ENCODE measurements at places on chromosomes 2 and 18.

- DNase-seq = no peak
These were observed 5.5 kb downstream of the COPS9 start for GRCh38 chr2:240130393-240131195.

GRCh38 chr2:71932037-71932779 is 215.5 kb downstream of the CYP26B1 start:
- DNase-seq = no peak

DNA sequence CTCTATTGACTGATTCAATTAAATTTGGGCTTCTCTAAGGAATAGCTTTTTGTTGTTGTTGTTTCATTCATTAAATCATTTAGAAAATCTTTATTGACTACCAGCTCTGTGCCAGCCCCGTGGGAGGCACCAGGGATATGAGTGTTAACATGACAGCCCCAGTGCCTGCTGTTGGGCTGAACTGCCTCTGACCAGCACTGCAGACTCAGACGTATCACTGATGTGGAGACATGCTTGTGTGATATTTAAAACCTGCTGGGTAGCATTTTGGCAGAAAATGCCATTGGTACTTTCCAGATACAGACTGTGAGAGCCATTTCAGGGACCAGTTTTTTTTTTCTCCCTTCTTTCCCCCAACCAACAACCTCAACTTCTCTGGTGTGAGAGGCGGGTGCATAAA is 38.6 kb upstream of the KCNF1 start:
- DNase-seq = no peak

GRCh38 chr18:70553245-70553935 is 264.5 kb downstream of the SOCS6 start:
- no peak for DNase-seq

DNA sequence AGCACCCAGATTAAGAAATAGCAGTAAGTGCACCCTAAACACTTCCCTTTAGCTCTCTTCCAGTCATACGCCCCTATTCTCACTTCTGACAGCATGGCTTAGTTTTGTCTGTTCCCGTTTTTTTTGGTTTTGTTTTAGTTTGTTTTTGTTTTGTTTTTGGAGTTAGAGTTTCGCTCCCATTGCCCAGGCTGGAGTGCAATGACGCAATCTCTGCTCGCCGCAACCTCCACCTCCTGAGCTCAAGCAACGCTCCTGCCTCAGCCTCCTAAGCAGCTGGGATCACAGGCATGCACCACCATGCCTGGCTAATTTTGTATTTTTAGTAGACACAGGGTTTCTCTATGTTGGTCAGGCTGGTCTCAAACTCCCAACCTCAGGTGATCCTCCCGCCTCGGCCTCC is 2067.7 kb downstream of the SUCLG1 start:
- DNase-seq = no peak

DNA sequence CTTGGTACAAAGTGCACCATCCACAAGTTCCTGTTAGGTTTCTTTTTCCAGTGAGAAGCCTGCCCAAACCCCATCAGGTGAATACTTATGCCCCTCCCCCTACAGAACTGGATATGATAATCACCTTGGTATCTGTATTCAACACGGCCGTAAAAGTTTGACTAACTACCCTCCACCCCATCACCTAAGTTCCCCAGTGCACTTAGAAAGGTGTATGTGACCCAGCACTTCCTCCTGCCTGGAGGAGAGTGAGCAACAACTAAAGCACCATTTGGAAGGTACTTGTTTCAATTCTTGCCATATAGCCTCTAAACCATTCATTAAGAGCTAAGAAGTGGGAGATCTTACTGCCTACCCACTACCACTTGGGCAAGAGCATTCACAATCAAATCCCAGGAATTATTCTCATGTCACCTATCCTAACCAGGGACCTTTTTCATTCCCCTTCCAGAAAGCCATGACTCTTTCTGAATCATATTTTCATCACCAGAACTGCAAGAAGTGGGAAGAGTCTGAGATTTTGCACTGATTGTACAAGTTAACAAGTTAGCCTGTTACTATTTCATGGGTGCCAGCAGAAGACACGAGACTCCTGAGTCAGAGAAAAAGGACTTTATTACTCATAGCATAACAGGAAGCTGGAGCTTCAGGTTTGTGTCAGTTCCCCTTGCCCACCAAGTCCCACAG is 53.5 kb upstream of the NDUFV2 start:
- no peak for DNase-seq

GRCh38 chr18:32439802-32440201 is 30.9 kb downstream of the GAREM1 start:
- DNase-seq = no peak

GRCh38 chr2:33068261-33068660 is 121.5 kb downstream of the LTBP1 start:
- no peak for DNase-seq

DNA sequence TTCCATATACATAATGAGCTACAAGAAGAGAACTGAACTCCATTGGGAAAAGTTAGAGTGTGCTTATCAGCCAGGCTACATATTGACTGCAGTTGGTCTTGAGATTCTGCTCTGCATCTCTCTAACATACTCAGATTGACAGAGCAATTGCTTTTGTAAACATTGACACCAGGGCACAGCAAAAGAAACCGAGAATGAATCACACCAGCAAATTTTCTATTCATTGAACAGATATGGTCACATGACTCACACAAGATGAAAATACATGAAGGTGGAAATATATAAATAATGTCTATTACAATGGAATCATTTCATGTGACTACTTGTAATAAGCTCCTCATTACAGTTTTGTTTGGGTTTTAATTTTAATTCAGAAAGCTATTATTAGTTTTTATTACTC is 691.9 kb upstream of the TMEFF2 start:
- DNase-seq = no peak

DNA sequence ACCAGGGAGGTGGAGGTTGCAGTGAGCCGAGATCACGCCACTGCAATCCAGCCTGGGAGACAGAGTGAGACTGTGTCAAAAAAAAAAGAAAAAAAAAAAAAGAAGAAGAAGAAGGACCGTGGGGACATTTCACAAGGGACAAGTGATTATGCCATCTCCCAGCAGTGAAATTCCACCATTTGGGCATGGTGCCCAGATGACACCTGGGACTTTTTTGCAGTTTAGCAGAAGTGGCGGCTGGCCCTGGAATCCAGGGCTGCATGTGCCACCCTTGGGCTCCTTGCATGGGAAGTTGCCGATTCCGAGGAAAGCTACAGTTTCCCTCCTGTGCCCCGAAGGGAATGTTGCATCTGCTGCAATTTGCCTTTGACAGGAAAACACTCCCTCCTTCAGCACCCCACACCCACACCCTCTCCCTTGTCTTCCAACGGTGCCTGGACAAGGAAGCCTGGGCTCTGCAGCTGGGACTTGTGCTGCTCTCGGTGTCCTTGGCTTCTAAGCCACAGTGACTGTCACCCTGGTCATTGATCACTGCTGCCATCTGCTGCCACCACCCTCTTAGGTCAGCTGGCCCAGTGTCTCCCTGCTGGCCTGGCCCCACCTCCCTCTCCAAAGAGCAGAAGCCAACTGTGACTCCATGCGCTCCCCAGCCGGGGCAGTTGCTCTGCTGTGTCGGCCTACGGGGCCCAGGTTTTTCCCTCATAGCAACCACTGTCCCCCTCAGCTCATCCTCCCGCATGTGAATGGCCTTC is 56.4 kb upstream of the LRRC30 start:
- no peak for DNase-seq

DNA sequence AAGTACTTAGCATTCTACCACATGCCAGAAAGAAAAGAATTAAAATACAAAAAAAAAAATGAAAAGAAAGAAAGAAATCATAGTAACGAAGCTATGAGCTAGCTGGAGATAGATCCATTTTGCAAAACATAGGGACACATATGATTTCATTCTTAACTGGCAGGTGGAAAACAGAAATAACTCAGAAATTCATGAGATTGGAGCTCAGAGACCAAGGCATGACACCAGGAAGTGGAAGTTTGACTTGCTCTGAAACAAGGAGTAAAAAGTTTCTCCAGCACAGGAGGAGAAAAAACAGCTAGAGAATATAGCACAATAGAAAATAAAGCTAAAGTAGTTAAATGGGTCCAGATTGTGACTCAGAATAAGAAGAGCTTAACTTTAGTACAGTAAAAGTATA is 278.1 kb downstream of the ZEB2 start:
- no peak for DNase-seq

DNA sequence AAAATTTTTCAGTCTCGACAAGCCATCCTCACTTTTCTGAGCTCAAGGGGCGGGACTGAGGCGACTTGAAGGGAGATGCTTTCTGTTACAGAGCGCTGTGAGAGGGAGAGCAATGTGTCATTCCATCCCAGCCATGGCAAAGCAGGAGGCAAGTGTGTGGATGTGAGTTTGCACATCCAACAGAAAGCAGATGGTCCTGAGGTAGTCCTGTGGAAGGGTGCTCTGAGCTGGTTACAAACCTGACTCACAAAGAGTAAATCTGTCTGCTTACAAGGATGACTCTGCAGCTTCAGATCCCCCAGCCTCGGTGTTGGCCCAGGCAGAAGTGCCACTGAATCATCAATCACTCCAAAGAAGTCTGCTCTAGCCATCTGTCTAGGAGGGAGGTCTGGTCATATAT is 482.0 kb upstream of the DCC start:
- no peak for DNase-seq

DNA sequence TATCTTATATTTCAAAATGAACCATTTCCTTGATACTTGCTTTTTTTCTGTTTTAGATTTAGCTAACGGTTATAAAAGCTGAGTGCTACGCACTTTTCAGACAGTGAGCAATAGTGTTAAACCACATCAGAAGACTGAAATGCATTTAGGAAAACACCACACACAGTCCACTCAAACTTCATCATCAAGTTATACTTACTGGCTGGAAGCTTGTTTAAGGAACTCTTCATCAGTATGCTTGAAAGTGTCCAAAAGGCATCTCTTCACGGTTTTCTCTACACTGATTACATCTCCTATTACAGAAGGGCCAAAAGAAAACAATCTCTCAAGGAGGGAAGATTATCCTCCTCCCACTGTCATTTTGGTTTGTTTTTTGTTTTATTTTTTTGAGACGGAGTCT is 19.7 kb downstream of the ILKAP start:
- DNase-seq = no peak

DNA sequence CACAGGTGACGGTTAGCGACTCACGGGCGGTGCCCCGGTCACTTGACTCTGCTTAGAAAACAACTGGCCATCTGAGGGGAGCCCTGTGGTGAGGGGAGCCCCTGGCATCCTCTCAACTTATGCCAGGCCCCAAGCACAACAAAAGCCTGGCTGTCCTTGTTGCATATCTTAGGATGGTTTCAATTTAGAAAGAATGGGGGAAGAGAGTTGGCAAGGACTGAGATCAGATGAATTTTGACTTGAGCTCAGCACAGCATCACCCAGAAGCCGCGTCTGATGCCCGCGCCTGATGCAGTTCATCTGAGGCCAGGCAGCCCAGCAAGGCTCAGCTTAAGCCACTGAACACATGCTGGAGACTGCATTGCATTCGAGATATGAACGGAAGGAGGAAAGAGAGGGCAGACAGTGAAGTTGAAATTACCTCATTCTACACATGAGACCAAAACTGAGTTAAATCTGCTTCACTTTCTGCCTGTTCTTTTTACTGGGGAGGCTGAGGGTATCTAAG is 36.8 kb downstream of the MYT1L start:
- no peak for DNase-seq

- no peak for DNase-seq
These were observed 59.9 kb upstream of the SNTG2 start for GRCh38 chr2:890791-891190.

DNA sequence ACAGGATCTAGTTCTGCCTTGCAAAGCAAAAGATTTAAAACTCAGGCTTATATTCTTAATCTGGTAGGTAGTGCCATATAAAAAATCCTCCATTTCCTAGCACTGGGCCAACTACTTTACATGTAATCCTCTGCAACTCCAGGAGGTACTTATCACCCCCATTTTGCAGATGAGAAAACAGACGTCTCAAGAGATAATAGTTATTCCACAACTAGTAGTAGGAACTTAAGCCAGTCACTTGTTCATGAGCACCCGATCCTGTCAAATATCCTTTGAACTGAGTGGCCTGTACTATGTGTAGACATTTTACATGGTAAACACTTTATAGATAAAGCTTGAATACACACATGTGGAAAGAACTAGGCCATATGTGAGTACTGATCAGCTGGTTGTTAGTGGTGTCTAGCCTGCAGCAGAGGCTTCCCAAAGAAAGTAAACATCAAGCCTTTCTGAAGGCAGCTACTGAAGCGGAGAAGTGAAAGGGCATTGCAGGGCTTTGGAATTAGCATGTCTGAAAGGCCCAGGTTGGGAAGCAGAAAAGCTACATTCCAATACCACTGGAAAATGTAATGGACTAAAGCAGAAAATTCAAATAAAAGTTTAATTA is 48.0 kb downstream of the NAB1 start:
- no peak for DNase-seq

DNA sequence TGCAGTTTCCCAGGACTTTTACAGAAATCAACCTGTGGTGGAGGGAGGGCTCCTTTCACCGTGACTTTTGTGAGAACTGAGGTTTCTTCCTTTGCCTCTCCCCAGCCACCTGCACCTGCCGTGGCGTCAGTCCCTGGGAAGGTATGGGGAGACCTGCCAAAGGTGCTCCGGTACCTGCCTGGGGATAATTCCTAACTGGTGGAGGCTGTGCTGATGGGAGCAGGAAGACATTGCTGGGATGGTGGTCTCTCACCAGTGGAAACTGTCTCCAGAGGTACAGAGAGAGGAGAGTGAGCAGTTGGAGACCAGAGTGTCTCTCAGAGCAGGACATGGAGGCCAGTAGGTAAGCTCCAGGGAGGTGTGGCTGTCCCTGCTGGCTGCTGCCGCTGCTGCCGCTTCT is 52.6 kb downstream of the CIB4 start:
- DNase-seq = no peak

GRCh38 chr2:50712569-50712968 is 319.4 kb downstream of the NRXN1 start:
- DNase-seq = no peak

- DNase-seq = no peak
These were observed 150.1 kb upstream of the DLGAP1 start for GRCh38 chr18:4605212-4605611.

- no peak for DNase-seq
These were observed 33.8 kb upstream of the TMEM247 start for GRCh38 chr2:46445556-46445955.

DNA sequence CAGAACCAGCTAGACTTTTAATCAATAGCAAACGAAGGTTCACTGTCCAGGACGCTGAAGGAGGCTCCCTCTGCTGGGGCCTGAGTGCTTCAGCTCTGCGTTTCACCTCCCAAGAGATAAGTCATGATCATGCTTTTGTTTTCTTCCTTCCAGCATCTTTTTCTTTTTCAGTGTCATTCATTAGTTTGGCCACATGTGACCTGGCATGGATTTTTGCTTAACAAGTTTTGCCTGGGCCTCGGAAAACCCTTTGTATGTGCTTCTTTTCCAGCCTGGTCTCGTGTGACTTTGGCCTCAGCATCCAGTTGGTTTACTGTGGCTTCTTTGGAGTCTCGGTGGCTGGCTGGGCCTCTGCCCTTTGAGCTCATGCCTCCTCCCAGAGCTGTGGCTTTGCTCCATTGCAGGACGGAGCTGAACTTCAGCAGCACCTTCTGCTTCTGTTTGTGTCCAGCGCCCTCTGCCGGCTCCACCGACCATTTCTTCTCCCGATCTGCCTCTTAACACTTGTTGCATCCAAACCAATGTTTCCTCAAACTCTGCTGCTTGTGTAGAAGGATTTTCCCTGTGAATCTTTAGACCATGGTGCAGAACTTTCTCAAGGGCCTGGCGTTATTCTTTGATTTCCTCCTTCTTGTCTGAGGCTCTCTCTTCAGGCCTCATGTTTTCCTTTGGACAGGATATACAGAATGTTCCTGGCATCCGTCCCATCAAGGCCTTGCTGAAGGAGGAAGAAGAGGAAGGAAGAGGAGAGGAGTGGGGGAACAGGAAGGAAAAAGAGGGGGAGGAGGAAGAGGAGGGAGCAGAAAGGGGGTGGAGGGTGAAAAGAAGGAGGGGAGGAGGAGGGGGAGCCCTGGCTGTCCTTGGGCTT is 23.6 kb upstream of the HES6 start:
- peak; percentile 56 for DNase-seq

Data from amniotic stem cell (primary cell).